ENCODE measurements at places on chromosomes 2 and 18.

DNA sequence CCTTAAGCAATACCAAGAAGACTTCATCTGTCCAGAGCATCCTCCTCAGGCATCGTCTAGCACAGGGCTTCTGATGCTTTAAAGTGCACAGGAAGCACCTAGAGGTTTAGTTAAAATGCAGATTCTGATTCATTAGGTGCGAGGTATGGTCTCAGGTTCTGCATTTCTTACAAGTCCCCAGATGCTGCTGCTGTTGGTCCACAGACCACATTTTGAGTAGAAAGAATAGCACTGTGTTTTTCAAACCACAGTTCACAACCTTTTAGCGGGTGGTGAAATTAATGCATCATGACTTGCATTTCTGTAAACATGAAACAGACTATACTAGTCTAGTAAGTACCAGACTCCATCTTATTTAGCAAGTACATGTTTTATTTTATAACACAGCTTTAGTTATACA is 134.6 kb downstream of the TMEFF2 start:
- DNase-seq, result no peak

DNA sequence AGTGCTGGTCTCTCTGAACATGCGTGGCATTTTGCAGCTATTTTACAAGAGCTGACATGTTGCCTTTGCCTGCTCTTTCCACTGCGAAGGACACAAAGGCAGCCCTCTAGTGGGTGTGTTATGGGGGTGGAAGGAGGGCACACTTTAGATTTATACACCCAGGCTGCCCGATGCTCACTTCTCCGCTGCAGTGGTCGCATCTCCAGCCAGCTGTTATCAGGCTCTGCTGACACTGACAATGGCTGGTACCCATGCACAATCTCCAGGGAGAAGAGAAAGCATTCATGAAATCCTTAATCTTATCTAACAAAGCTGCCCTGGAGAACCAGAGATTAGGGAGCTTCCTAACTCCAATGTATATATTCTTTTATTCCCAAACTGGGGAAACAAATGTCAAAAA is 113.5 kb downstream of the EPHA4 start:
- DNase-seq, result no peak

GRCh38 chr2:105873281-105873680 is 128.6 kb downstream of the NCK2 start:
- no peak for DNase-seq

GRCh38 chr2:207819839-207820784 is 50.4 kb upstream of the FZD5 start:
- no peak for DNase-seq

DNA sequence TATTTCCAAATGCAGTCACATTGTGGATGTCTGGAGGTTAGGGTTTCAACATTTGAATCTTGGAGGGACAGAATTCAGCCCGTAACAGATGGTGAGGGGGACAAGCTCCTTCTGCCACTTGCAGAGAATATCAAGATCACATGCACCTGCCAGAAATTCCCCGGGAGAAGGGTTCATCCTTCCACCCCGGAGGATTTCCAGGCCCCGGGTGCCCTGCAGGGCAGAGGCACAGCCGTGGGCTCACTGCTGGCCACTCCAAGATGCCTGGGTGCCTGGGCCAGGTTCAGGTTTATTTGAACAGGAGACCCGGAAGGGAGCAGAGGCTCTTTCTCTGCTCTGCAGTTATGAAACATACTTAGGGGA is 38.2 kb upstream of the MGAT4A start:
- DNase-seq, result no peak

DNA sequence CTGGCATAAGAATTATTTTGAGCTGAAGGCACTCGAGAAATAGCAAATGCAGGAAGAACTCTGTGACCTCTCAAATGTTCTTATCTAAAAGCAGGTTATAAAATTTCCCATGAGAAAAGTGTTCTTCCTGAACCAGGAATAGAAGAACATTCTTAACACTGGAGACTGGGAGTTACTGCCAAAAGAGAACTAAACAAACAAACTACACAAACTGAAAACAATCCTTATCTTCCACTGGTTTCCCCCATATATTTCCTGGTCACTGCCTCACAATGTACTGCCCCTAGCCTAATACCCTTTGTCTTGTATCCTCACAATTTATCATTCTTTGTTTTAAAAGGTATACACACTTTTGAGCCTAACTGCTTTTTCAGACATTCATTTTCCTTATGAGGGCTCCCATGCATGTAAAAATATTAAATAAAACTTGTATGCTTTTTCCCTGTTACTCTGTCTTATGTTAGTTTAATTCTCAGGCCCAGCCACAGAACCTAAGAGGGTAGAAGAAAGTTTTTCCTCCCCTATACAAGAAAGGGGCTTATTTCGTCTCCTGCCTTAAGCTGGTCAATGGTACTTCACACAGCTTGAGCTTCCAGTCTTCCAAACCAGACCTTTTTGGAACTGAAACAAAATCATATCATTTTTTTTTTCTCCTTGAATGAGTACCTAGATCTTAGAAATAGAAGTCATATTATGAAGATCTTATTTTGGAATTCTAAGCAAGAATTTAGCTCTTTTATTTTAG is 110.6 kb downstream of the MSTN start:
- DNase-seq, result no peak

DNA sequence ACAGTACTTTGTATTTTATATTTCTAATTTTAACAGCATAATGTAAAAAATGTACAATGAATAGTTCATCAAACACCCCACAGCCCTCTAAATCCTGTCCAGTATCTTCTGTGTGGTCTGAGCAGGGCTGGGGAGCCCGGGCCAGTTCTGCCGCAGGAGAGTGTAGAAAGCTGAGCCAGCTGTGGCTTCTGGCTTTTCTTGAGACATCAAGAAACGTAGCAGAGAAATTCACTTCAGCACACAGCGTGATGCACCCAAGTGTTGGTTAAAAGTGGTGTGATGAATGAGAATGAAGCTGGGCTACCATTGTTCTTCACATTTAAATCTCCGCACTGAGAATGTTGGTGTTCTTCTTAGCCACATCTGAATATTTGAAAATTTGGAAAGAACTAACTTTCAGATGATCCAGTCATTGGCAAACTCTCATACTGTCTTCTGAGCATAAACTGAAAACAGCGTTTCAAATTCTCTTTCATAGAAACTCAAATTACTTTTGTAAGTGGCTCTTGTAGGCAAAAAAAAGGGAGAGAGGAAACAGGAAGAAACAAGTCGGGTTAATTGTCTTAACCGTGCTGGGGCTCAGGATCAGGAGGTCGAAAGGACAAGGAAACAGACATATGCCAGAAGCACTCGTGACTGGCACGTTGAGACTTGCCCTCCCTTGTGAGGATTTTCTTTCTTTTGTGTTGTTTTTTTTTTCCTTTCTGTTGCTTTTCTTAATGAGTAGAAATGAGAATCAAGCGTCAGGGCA is 23.4 kb upstream of the TMEM87B start:
- DNase-seq, result no peak

DNA sequence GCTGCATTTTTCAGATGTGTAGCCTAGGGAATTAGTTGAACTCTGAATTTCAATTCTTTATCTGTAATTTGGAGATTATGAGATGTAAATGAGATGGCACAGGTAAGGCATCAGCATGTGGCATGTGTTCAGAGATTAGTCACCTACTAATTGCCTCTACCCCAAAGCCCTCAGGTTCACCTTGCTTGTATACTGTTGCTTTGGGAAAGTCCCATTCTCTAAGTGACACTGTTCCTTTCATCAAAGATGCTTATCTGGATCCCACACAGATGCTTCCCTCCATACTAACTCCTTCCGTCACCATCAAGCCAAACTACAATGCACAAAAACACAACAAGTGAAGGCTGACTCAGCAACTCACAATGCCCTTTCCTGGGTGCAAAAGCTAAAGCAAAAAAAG is 143.7 kb downstream of the LRATD1 start:
- no peak for DNase-seq

GRCh38 chr18:49762191-49763077 is 50.9 kb downstream of the ACAA2 start:
- DNase-seq, result no peak
